ENCODE measurements at places on chromosomes 5 and 9.

GRCh38 chr9:38373679-38374078 is 18.8 kb upstream of the ALDH1B1 start:
- no peak for DNase-seq

GRCh38 chr5:22390888-22391287 is 462.3 kb downstream of the CDH12 start:
- DNase-seq = no peak

DNA sequence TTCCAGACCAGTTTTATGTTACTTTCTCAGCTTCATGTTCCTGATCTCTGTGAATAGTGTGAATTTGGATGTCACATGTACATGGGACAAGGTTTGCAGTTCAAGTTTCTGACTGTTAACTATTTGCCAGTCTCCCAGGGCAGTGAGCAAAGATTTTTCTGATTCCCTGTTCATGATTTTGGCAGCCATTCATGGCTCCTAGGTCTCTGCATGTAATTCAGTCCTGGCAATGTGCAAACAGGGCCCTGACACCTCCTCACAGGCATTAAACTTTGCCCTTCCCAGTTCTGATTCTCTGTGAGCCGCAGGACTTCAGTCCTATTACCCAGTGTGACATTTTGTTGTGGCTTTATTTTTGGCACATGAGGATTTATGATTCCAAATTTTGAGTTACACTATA is 349.7 kb downstream of the ARRDC3 start:
- no peak for DNase-seq

DNA sequence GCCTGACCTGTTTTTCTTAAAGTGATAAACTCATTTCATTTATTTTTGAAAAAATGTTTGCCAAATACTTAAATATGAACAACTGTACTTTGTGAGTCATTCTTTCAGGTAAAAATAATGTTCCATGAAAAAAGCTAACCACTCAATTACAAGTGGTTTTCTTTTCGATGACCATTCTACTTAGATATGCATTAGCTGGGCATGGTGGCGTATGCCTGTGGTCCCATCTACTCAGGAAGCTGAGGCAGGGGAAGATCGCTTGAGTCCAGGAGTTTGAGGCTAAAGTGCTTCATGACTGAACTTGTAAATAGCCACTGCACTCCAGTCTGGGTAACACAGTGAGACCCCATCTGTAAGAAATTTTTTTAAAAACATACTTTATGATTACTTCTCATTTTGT is 4.0 kb upstream of the WDR70 start:
- no peak for DNase-seq

GRCh38 chr5:44543511-44543910 is 154.3 kb upstream of the FGF10 start:
- no peak for DNase-seq

DNA sequence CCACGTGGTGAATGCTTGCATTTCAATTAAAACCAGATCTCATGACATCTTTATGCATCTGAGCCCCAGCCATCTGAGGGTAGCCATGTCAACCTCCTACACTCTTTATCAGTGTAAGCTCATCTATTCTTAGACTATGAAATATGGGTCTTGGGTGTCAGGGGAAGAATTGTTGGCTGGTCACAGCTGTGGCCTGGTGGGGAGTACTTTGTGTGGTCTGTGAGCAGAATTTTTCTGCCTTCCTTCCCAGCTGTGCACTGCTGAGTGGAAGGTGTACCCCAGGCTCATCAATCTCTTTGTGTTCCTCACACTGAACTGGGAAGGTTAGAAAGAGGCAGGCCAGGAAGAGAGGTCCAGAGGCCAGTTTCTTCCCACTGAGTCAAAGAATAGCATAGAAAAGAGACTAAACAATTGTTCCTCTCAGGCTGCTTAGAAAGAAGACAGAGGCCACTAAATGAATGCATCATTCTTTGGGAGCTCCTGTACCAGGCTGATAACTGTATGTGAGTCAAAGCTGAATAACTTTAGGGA is 202.7 kb upstream of the RGMB start:
- DNase-seq = no peak

DNA sequence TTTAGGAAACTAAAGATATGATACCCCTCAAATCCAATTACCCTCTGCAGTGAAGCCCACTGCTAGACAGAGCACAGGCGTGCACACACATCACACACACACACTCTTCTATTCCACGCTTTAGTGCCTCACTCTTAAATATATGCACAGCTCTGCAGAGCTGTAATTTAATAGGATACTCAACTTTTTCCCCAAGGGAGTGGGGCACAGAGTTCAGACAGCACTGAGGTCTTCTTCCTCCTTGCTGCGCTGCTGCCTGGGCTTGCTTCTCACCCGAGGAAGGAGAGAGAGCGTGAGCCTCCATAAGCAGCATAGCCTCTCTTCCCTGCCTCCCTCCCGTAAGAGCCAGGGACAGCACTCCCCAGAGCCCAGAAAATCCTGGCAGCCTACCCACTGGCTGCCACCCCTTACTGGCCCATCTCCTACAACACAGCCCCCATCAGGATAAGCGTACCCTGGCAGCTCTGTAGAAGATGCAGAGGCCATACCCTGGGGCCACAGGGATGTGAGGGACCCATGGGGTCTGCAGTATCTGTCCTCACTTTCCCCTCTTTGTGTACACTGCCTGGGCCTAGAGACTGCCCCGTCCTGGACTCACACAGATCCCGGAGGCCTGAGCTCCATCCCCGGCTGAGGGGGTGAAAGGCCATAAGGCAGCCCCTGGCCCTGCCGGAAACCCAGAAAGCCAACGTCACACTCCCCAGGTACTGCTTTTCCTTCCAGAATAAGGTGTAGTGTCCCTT is 102.1 kb downstream of the C5orf15 start:
- DNase-seq = no peak

GRCh38 chr5:72314571-72315172 is 5.4 kb downstream of the MRPS27 start:
- DNase-seq = no peak

- no peak for DNase-seq
Measured at GRCh38 chr5:69502767-69503488, 10.3 kb downstream of the OCLN start.

- no peak for DNase-seq
Measured at GRCh38 chr5:132013711-132014110, 2.3 kb upstream of the ACSL6 start.

DNA sequence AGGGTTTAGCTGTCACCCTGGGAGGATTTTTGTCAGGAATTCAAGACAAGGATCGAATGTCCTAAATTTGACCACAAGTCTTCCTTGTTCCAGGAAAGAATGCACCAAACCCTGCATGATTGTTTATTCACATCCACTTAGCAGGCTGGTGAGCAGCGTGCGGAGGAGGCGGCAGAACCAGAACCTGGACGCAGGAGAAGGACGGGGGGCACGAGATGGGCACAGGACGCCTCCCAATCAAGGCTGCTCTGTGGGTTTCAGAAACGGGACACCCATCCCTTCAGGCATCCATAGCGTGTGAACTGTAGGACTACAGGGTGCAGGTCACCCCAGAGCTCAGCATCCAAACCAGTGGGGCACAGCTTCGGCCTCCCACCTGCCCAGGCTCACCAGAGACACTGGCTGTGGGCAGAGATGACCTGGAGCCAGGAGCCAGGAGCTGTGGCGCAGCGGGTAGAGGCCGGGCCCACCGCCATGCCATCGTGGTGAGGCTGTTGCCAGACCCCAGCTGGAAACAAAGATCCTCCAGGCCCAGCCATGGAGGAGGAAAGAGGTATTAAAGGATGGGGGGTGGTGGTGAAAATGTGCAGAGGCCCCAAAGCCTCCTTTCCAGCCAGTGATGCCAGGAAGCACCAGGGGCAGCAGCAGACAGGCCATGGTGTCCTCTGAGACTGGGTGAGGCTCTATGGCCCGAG is 32.3 kb upstream of the ADAMTS2 start:
- no peak for DNase-seq

DNA sequence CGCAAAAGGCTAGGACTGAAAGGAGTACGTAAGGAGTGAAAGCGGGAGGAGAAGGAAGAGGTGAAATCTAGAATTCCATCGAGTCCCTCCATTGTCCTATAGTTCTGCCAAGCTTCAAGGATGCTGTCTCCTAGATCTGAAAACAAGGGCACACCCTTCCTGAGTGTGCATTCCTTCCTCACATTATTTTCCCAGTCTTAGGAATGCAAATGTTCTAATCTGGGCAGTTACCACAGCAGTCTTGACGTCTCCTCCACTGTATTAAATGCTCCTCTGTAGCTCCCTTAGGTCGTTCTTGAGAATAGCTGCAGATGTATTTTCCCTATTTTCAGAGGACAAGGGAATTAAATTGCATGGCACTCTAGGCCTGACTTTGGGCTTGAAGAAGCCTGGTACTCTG is 127.6 kb downstream of the SLIT3 start:
- DNase-seq = no peak

DNA sequence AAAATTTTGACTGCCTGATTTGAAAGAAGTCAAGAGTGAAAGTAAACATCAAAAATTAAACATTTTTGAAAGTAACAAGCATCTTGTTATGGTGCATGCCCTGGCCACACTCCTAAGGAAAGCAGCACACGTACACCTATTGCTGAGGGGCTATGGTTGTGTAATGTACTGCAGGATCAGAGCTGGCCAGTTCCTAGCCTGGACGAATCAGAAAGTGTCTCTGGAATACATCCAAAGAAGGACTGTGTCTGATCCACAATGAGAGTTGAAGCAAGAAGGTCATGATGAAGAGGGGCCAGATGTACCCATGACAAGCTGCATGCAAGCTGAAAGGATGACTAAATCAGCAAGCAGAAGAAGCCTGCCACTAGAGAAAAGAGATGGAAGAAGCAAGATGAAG is 618.2 kb downstream of the TLE1 start:
- no peak for DNase-seq

DNA sequence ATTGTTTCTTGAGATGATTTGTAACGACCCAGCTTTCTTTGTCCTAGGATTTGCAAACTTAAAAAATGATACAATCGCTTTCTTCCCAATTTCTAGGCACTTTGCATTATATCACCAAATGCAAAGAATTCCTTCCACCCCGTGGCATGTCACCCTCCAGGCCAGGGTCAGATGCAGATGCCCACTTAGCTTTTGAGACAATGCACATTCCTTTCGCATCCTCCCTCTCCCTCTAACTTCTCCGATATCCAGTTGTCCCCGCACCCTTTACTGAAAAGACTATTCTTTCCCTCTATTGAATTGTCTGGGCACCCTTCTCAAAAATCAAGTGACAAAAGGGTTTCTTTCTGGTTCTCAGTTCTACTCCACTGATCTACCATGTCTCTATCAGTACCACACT is 17.3 kb downstream of the RNF130 start:
- no peak for DNase-seq

- no peak for DNase-seq
Measured at GRCh38 chr5:27788184-27788583, 749.8 kb upstream of the CDH9 start.

GRCh38 chr5:2908086-2908485 is 156.6 kb upstream of the IRX2 start:
- DNase-seq = no peak

- DNase-seq = no peak
Measured at GRCh38 chr5:35438786-35439185, 178.9 kb upstream of the SPEF2 start.

- no peak for DNase-seq
Measured at GRCh38 chr5:112064956-112065355, 308.0 kb upstream of the NREP start.

- DNase-seq = no peak
Measured at GRCh38 chr5:78801413-78801812, 152.8 kb upstream of the LHFPL2 start.

GRCh38 chr9:4706971-4707622 is 27.7 kb downstream of the CDC37L1 start:
- DNase-seq = no peak

DNA sequence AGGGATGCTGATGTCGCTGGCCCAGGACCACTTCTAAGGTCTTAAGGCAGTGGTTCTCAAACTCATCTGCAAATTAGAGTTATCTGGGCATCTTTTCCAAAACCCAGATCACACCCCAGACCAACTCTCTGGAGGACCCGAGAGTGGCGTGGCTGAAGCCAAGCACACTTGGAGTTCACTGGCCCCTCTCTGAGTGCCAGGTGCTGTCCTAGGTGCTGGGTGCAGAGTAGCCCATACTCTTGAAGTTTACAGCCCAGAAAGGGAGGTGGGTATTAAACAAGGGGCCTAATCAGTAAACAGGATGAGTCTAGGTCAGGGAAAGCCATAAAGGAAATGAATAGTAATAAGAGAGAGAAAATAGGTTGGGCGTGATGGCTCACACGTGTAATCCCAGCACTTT is 17.6 kb downstream of the CAMK2A start:
- DNase-seq = no peak

Data from stimulated activated CD8-positive, alpha-beta memory T cell treated with anti-CD3 and anti-CD28 coated beads, Interleukin-4, amount 100 ng/mL, for 1 hour (primary cell).